Mammary microvascular endothelial cell (primary cell): ENCODE measurements at places on chromosomes 1 and 21. TPM values are rescaled to one million over a fixed set of nuclear protein-coding genes. Genes with fewer than 3 reads are reported as not detected.

Gene OR6K3
- not detected in 2 replicates for total RNA-seq

Gene ZMYND12
- total RNA-seq, result 0.34 and 0.47 TPM in 2 replicates

Gene C1orf141
- not detected in 2 replicates for total RNA-seq

Gene SELL
- total RNA-seq, result 0.05 and 4.3 TPM in 2 replicates

Gene IL22RA1
- total RNA-seq, result not detected in 2 replicates

Gene KIF17
- 25.2 and 28.1 TPM in 2 replicates for total RNA-seq

Gene RNF186
- not detected in 2 replicates for total RNA-seq

Gene HSD3B2
- not detected in 2 replicates for total RNA-seq

Gene PYGO2
- total RNA-seq, result 13.3 and 13.9 TPM in 2 replicates

Gene PDZK1
- not detected in 2 replicates for total RNA-seq

Gene SYCP1
- not detected in 2 replicates for total RNA-seq

Gene CELA2A
- not detected in 2 replicates for total RNA-seq

Gene TFF3
- 13.9 and 14.9 TPM in 2 replicates for total RNA-seq

Gene RAB42
- total RNA-seq, result 1.4 and 2.1 TPM in 2 replicates

Gene OR2T33
- not detected in 2 replicates for total RNA-seq

Gene MAP1LC3C
- total RNA-seq, result not detected in 2 replicates

Gene CRP
- not detected in 2 replicates for total RNA-seq

Gene MAB21L3
- not detected in 2 replicates for total RNA-seq

Gene KRTAP19-3
- not detected in 2 replicates for total RNA-seq

Gene HAO2
- not detected in 2 replicates for total RNA-seq

Gene VWA1
- 45.7 and 49.0 TPM in 2 replicates for total RNA-seq

Gene NR1I3
- total RNA-seq, result not detected in 2 replicates

Gene TDRD5
- total RNA-seq, result under 0.01 and 0.05 TPM in 2 replicates

Gene ROR1
- total RNA-seq, result 2.8 and 3.3 TPM in 2 replicates

Gene C1orf167
- total RNA-seq, result not detected in 2 replicates

Gene PIGR
- not detected in 2 replicates for total RNA-seq

Gene MIA3
- 19.7 and 41.7 TPM in 2 replicates for total RNA-seq

Gene CALML6
- total RNA-seq, result not detected in 2 replicates

Gene PGLYRP3
- not detected in 2 replicates for total RNA-seq

Gene LYPD8
- total RNA-seq, result not detected in 2 replicates

Gene IRF6
- 0.33 and 0.44 TPM in 2 replicates for total RNA-seq

Gene CCDC27
- total RNA-seq, result not detected in 2 replicates

Gene OR6P1
- total RNA-seq, result not detected in 2 replicates

Gene SFPQ
- total RNA-seq, result 164 and 171 TPM in 2 replicates

Gene WDR47
- total RNA-seq, result 12.0 and 12.5 TPM in 2 replicates

Gene MAP3K21
- 0.39 and 0.60 TPM in 2 replicates for total RNA-seq

Gene KCNT2
- 0.13 TPM in 1 of 2 replicates, not detected in the other for total RNA-seq

Gene MTARC2
- total RNA-seq, result 7.8 and 10.1 TPM in 2 replicates
